ENCODE measurements at places on chromosomes 4 and X. TPM values are rescaled to one million over a fixed set of nuclear protein-coding genes. Genes with fewer than 3 reads are reported as not detected.

Gene RHOXF2
- total RNA-seq = not detected

Gene IL15
- 8.0 TPM for total RNA-seq

Gene TEX13D
- not detected for total RNA-seq

Gene CXorf65
- not detected for total RNA-seq

Gene SPIN2B
- total RNA-seq = 13.7 TPM

Gene MAML3
- 0.19 TPM for total RNA-seq

Gene ARL9
- not detected for total RNA-seq

Gene DUX4
- total RNA-seq = not detected

Gene IL3RA
- total RNA-seq = not detected

Gene F9
- not detected for total RNA-seq

Gene NPY1R
- total RNA-seq = not detected

Gene JAKMIP1
- not detected for total RNA-seq

Gene MBNL3
- total RNA-seq = 3.9 TPM

Gene DGAT2L6
- not detected for total RNA-seq

Gene CCNA2
- total RNA-seq = 165 TPM

Gene CCKAR
- total RNA-seq = not detected

Gene ADH1B
- not detected for total RNA-seq

Gene GAGE13
- not detected for total RNA-seq

Gene IL2RG
- not detected for total RNA-seq

Gene LARP1B
- 9.3 TPM for total RNA-seq

Gene UCP1
- not detected for total RNA-seq

Gene VCX
- not detected for total RNA-seq
